ENCODE measurements at places on chromosomes 2 and 18.
A peak's percentile ranks its signal among the peaks of the same experiment; 100 is the strongest.

DNA sequence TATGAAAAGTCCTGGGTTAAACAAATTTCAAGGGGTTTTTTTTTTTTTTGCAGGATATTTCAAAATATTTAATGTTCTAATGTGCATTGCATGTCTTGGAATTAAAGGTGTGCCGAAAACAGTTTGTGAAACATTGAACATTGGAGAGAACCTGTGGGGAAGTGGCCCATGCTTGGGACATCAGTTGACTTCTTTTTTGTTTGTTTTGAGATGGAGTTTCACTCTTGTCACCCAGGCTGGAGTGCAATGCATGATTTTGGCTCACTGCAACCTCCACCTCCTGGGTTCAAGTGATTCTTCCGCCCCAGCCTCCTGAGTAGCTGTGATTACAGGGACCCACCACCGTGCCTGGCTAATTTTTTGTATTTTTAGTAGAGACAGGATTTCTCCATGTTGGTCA lies 71.0 kb upstream of the RAPH1 start:
- DNase-seq, result no peak

DNA sequence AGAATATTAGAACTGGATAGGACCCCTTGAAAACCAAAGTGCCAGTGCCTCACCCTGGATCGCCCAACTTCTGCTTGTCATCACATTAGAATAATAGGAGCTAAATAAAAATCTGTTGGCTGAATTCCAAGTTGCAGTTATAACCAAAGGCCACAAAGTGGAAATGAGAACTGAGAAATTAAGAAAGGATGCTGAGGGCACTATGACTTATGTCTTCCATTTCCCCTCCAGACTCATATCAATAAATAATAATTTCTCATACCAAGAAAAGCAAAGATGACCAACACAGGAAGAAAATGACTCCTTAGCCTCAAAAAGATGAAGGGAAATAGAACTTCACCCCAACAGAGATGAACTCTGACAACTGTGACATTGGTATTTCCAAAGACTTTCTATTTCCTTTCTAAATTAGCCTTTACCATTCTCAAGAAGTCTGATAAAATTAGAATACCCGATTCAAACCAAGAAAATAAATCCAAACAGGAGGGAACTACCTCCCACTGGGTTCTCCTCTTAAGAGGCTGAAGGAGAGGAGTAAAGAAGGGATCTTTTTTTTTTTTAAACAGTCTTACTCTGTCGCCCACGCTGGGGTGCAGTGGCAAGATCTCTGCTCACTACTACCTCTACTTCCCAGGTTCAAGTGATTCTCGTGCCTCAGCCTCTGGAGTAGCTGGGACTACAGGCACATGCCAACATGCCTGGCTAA lies 46.5 kb upstream of the EPG5 start:
- DNase-seq, result no peak

DNA sequence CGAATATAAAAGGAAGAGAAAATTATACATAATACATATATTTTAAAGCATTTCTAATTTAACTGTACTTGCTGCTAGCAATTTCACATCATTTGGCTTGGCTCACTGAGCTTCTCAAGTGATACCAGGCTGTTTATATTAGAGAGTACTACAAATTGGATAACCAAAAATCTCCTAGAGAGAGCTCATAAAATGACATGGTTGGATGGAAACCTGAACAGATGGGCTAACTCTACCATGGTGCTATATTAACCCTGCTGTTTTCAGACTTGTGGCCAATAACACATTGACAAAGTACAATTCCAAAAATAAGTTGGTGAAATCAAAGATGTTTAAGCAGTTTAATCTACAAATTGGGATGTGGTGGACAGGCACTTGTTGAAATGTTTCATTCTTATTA lies 364.4 kb upstream of the GCFC2 start:
- DNase-seq, result peak; percentile 9

- no peak for DNase-seq
Observed at GRCh38 chr18:26407736-26408601, 140.4 kb downstream of the KCTD1 start.

DNA sequence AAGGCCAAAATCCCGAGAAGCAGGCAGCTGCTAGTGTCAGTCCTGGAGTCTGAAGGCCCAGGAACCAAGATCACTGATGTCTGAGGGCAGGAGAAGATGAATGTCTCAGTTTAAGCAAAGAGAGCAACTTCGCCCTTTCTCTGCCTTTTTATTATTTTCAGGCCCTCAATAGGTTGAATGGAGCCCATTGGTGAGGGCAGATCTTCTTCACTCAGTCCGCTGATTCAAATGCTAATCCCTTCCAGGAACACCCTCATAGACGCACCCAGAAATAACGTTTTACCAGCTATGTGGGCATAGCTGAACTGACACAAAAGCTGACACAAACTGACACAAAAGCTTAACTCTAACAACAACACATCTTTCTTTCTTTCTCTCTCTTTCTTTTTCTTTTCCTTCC lies 78.0 kb upstream of the KCNJ3 start:
- DNase-seq, result no peak

- peak; percentile 89 for DNase-seq
Observed at GRCh38 chr2:46876741-46877384, 38.7 kb downstream of the MCFD2 start.

Measured in osteoblast (primary cell).